ENCODE measurements at places on chromosomes 4 and X.

DNA sequence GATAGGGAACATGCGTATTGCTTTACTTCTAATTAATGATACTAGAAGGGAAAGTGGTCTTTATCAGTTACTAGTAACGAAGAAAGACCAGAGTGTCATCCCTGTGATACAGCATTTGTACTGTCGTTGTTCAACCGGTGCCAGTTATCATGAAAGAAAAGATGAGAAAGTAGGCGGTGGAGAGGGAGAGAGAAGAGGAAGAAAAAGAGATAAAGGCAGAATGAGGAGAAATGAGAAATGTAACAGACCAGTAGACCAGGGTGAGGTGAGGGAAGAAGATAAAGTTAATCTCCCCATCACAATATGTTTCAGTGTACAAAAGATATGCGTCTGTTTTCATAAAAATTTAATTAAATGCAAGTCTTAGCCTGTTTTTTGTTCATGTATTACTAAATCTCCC lies 135.2 kb upstream of the HPGD start:
- DNase-seq = no peak

DNA sequence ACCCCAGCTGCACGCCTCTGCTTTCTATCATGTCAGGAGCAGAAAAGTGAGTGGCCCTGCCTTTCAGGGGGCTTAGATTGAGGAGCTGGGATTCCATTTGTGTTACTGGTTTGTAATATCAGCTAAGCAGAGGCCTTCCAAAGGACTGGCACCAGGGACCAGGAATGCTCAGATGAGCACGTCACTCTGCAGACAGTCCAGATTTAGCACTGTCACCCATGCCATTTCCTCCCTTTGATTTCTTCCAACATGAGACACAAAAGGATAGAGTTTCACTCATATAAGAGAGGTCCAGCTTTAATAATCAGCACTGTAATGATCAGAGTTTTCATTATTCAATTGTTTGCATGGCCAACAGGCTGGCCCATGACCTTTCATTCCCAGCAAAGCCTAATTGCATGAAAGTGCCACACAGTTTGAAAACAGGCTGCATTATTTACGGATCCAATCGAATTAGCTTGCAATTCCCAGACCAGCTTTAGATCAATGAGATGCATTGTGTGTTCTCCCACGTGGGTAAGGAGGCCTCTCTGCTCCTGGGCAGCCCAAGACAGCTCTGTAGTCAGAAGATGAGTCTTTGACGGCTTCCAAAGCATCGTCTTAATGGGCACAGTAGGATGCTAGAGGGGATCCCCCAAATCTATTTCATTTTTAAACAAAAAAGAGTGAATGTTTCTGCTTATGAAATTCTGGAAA lies 9.8 kb upstream of the SLC2A9 start:
- DNase-seq = no peak

GRCh38 chr4:169987327-169988228 lies 38.6 kb downstream of the MFAP3L start:
- no peak for DNase-seq

GRCh38 chr4:61994036-61994435 lies 793.9 kb downstream of the ADGRL3 start:
- peak; percentile 24 for DNase-seq

DNA sequence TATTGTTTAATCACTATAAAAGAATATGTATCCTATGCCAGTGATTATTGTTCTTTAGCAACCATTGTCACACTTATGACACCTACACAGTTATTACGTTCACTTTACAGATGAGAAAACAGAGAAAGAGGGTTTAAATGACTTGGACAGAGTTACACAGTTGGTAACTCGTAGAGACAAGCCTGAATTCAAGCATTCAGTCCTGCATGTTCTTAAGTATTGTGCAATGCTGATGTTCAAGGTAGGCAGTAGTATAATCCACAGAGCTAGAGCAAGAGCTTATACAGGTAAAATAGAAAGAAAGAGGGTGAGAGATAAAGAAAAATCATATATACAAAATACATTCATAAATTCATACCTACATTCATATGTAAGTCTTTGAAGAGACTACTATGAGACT lies 249.8 kb upstream of the ANXA10 start:
- DNase-seq = no peak

GRCh38 chr4:83326546-83326945 lies 8.1 kb downstream of the HPSE start:
- DNase-seq = no peak
